ENCODE measurements at places on chromosomes 5 and 9.

- no peak for DNase-seq
These were observed 48.6 kb upstream of the FCN1 start for GRCh38 chr9:134966270-134966669.

DNA sequence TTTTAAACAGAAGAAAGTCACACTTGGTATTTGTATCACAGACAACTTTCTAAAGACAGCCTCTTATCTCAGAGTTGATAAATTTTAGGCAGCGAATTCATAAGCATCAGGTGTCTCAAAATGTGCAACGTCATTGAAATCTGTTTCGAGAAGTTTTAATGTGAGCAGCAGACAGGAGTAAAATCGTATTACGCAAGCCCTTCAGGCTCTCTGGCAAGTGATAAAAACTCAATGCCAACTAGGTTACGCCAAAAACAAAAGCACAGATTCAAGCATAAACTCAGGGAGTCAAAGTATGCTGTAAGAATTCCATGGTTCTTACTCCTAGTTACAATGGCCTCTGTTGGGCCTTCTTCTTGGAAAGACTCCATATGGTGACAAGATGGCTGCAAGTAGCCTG, 244.7 kb downstream of the SEMA5A start:
- no peak for DNase-seq

DNA sequence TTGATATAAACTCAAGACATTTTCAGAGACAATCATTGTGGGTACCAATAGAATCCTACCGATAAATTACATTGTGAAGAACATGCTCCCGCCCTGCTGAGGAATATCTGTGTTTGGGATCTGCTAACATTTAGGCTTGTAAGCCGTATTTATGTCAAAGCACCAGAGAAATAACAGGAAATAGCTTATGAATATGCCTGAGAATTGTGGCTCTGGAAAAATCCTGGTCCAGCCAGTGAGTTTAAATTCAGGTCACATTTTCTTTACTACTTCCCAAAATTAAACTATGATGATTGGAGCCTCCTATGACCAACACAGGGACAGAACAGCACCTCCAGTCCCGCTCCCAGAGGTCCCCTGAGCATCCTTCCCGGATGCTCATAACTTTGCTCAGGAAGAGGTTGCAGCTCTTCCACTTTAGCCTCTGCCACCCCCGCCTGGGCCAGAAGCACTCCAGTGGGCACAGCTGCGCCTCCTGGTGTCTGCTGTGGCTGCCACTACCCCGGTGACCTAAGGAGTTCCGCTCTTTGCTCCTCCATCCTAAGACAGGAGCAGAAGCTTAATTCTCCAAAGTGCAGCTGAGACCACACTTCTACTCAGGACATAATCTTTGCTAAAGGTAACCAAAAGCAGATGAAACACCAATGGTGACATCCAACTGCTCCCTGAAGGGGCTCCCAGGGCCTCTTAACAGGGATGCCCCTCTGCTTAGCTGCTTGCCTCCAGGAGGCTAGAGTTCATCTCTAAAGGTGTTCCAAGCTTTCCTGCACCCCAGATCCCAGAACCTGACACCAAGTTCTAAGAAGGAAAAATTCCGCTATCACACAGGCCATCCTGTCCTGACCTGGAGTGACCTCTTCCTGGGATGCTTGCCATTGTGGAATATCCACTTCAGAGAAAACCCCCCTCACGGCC, 58.8 kb downstream of the SLC1A1 start:
- DNase-seq: no peak

DNA sequence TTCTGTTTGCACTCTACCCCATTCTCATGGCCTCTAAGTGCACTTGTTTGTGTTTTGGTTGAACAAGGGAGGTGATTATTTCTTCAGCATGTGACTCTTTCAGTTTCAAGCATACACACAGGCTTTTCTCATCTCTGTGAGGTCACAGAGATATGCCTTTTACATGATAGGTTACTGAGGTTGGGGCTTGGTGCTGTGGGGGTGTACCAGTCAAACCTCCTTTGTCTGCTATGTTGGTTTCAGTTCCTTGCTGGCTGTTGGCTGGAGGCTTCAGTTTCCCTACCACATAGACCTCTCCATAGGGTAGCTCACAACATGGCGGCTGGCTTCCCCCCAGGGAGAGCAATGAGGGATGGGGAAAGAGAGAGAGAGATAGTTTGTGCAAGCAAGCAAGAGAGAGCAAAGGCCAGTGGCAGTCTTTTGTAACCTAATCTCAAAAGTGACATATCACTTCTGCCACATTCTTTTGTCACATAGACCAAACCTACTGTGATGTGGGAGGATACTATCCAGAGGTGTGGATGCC, 96.7 kb upstream of the SEMA6A start:
- no peak for DNase-seq

- no peak for DNase-seq
These were observed 161.8 kb downstream of the CAVIN4 start for GRCh38 chr9:100739666-100740065.

DNA sequence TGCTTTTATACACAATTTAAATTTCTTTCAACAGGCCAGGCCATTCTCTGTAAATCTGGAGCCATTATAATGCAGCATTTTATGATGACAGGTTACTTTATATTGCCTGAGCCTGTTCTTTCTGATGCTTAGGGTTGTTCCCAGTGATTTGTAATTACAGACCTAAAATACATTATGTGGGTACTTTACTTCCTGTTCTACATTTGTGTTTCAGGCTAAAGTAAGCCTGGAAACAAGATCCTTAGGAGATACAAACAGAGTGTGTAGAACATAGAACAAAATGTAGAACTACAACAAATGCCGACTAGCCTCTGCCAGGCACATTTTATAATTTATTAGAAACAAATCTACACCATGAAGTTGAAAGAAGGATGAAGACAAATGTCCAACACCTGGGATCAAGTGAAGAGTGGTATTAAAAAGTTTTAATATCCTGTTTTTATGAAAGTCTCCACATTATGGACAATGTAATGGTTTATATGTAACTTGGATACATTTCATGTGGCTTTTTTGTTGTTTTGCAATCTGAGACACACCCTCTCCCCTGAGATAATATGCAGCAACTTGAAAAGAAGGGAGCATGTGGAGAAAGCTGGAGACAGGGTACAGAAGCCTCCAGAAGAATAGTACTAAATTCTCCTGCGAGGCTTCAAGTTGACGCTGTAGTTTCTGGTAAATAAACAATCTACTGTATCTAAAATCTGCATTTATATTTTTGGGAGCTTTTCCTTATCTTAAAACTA, 46.9 kb downstream of the VCAN start:
- DNase-seq: no peak

DNA sequence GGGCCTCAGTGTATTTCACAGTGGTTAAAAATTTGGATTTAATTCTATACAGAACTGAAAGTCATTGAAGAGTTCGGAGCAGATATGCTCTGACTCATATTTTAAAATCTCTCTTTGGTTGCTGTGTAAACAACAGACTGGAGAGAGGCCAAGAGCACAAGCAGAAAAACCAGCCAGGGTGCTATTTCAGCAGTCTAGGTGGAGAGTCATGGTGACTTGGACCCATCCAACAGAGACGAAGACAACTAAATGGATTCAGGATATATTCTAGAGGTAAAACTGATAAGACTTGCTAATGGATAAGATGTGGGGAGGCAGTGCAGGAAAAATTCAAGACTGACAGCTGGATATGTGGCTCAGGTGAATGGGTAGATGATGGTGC, 168.9 kb downstream of the MAPKAP1 start:
- DNase-seq: no peak

GRCh38 chr9:92895812-92896436, 18.1 kb upstream of the ZNF484 start:
- DNase-seq: no peak

Measured in NCI-H187 treated with DMSO at 0.1 percent for 48 hours (cell line).